T-helper 1 cell treated with Interleukin-12 subunit alpha and Interleukin-12 subunit beta and Interleukin-4 antibody, amounts not matched to agents 30 ng/mL and 1 ng/mL, for 36 hours (primary cell): ENCODE measurements at places on chromosomes 13 and 19. TPM values are rescaled to one million over a fixed set of nuclear protein-coding genes. Genes with fewer than 3 reads are reported as not detected.

The CACNG7 gene
- total RNA-seq, result not detected in 2 replicates

The ZIC2 gene
- total RNA-seq, result 1.7 and 2.1 TPM in 2 replicates

The FRY gene
- total RNA-seq, result 11.0 and 13.5 TPM in 2 replicates

The BRSK1 gene
- 8.1 and 10.0 TPM in 2 replicates for total RNA-seq

The SEMA6B gene
- total RNA-seq, result not detected in 2 replicates

The SYT3 gene
- total RNA-seq, result not detected in 2 replicates

The VSTM2B gene
- not detected in 2 replicates for total RNA-seq

The OR10H4 gene
- not detected in 2 replicates for total RNA-seq

The SERP2 gene
- 0.80 and 1.7 TPM in 2 replicates for total RNA-seq

The BCL2L12 gene
- total RNA-seq, result 58.4 and 62.9 TPM in 2 replicates
